ENCODE measurements at places on chromosomes 4 and X.

DNA sequence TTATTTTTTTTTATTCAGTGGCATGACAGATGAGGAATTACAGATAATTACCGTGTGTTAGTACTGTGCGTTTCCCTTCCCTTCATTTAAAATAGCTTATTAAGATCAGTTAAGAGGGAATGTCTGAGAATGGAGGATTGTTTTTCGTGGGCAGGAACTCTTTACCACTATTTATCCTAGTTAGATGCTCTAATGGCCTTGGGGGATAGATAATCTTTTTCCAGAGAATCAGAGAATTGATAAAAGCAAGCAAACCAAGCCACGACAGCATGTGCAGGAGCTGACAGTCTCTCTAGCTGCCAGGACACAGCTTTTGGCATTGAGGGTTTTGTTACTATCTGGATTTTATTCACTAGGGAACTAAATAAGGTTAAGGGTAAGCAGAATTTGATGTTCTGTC lies 128.7 kb downstream of the DCLK2 start:
- no peak for DNase-seq

GRCh38 chrX:131675596-131676194 lies 131.8 kb downstream of the OR13H1 start:
- DNase-seq, result no peak

- no peak for DNase-seq
Measured at GRCh38 chrX:110087485-110088356, 84.8 kb downstream of the TMEM164 start.

GRCh38 chr4:4424499-4425115 lies 37.7 kb downstream of the NSG1 start:
- DNase-seq, result no peak

DNA sequence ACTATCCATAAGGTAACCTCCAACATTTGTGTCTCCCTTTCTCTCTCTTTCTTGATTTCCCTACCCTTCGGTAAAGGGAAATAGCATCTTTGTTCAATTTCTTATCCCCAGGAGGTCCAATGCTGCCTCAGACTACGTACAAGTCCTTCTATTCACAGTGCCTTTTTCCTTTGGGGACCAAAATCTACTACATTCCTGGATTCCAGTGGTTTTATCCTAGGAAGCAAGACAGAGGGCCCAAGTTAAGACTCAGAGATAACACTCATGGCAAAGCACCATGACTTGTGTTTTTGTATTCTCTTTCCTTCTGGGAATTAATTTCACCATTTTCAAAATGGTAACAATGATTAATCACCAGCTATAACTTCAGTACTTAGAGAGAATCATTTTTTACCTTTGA lies 10.6 kb downstream of the G3BP2 start:
- no peak for DNase-seq

- DNase-seq, result no peak
Measured at GRCh38 chrX:65493431-65493830, 41.2 kb downstream of the LAS1L start.

DNA sequence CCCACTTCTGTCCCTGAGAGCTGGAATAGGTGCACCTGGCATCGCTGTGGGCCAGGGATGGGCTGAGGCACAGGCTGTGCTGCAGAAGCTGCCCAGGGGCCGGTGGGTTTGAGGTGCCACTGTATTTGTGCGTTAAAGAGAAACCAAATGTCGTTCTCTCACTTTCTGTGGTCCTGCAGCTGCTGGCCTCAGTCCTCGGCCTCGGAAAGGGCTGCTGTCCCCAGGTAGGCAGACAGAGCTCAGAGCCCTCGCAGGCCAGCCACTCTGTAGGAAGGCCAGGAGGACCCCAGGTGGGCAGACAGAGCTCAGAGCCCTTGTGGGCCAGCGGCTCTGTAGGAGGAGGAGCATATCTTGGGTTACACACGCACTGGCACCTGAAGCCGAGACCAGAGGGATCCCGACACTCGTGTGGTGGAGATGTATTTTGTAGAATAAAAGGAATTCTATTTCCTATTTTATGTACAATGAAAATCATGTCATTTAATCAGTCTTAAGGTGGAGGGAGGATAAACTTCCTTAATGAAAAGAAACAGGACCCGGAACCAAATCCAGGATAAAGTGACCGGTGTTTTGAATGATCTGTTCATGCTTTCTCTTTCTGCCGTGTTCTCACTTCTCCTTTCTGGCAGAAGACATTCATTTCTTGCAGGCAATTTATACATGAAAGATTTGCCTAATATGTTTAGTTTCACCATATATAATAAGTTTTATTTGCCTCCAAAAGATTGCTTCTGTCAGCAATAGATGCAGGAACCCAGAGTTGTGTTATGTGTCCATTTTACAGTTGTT lies 54.4 kb upstream of the HGFAC start:
- no peak for DNase-seq

- no peak for DNase-seq
Measured at GRCh38 chr4:155701827-155702226, 35.2 kb downstream of the GUCY1A1 start.

GRCh38 chrX:13091111-13091765 lies 46.8 kb upstream of the FAM9C start:
- DNase-seq, result no peak

- DNase-seq, result no peak
Measured at GRCh38 chrX:20140420-20140819, 1.2 kb downstream of the EIF1AX start.
